ENCODE measurements at places on chromosomes 7 and 10.
A peak's percentile ranks its signal among the peaks of the same experiment; 100 is the strongest.

DNA sequence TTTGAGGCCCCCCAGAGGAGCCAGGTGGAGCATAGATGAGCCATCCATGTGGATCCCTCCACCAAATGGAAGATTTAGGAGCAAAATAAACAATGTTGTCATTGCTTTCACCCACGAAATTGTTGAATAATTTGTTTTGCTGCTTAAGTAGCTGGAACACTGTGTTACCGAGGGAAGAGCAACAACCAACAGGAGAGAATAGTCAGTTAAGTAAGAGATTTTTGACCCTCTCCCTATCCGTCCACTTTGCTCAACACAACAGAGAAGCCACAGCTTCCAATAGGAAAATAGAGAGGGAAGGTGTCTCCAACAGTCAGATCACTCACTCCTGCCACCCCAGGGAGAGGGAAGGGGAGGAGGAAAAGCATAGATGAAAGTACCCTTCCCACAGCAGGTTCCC is 3.9 kb upstream of the ZKSCAN1 start:
- no peak for DNase-seq

DNA sequence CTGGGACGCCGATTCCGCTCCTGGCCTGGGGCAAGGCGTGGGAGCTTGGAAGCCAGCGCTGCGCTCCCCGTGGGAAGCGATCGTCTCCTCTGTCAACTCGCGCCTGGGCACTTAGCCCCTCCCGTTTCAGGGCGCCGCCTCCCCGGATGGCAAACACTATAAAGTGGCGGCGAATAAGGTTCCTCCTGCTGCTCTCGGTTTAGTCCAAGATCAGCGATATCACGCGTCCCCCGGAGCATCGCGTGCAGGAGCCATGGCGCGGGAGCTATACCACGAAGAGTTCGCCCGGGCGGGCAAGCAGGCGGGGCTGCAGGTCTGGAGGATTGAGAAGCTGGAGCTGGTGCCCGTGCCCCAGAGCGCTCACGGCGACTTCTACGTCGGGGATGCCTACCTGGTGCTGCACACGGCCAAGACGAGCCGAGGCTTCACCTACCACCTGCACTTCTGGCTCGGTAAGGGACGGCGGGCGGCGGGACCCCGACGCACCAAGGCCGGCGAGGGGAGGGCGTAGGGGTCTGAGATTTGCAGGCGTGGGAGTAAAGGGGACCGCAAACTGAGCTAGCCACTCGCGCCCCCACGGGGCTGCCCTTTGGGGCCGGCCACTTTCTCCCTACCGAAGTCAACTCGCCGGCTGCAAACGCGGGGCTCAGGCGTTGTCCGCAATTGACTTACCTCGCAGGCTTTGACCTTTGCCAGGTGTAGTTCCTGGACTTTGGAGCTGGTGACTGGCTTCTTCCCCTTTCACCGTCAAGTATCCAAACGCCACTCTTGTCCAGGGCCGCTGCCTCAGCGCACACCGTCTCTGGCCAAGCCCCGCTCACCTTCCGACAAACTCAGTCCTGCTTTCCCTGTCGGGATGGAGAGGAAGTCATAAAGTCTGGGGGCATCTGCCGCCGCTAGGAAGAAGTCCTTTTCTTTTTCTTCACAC is at the start of gene SCIN:
TSS of gene SCIN (plus strand) at position 187 of the 928 bp plus-strand sequence. CDS start at position 254, 67 bp downstream.
- no peak for DNase-seq

GRCh38 chr7:16816824-16817223 is 12.0 kb upstream of the AGR2 start:
- DNase-seq: no peak

- no peak for DNase-seq
Observed at GRCh38 chr10:30527623-30528428, 93.8 kb downstream of the MAP3K8 start.

- DNase-seq: no peak
Observed at GRCh38 chr7:134477954-134478353, 19.1 kb upstream of the AKR1B1 start.

DNA sequence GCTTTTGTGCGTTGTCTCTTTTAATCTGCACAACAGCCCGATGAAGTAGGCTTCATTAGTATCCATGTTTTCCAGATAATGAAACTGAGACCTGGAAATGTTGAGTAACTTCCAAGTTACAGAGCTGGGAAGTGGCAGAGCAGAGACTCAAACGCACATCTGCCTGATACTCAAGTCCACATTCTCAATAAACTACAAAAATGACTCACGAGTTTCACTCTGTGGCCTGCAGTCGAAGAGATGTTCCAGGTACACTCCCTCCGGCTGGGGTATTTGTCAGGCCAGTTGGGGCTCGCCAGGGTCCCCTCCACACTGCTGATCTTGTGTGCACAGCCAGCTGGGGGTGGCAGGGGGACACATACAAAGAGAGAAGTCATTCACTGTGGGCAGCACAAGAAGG is 17.7 kb upstream of the OPALIN start:
- DNase-seq: no peak

- no peak for DNase-seq
Observed at GRCh38 chr10:100021322-100021721, 11.6 kb upstream of the DNMBP start.

- no peak for DNase-seq
Observed at GRCh38 chr7:96135241-96135640, 186.7 kb downstream of the SLC25A13 start.

DNA sequence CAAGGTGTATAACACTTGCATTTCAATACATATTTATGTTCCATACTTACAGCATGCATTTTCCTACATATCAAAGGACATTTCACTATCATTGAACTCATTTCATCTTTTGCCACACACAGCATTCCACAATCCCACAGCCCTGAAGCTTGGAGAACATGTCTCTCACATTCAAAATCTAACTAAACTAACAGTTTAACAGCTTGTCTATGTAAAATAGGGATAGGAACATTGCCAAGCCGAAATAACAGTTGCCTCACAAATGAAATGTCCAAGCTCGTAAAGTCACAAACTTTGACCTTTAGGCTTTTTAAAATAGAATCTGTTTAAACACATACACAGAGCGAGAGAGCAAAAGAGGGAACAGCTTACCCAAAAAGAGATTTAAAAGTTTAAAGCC is 65.3 kb downstream of the HGF start:
- no peak for DNase-seq

DNA sequence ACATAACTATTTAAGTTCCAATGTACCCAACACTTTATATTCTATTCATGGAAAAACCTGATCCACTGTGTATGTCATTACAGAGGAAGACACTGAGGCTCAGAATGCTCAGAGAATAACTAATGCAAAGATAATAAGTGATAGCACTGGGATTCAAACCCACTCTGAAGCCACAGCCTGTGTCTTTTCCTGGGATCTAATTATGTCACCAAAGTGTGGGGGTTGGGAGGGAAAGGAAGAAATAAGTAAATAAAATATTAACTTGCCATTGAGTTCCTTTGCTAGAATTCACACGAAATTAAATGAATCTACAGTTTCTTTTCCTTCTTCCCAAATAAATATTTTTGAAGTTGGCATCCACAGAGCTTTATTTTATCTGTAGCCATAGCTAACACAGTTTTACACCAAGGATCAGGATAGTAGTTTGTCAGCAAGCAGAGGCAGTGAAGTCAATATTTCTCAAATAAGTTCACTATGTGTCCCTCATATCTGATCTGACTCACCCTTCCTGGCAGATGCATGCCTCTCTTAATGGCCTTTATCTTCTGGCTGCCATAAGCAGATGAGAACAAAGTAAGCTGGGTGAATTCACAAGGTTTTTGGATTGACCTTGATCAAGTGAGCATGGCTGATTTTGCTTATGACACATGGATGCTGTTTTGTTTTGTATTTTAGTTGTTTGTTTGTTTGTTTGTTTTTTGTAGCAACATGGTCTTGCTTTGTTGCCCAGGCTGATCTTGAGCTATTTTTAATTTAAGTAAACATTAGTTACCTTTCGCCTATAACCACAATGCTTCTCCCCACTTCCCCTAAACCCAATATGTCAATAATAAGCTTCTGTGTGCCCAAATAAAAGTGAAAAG is 6.3 kb downstream of the RAPGEF5 start:
- no peak for DNase-seq

DNA sequence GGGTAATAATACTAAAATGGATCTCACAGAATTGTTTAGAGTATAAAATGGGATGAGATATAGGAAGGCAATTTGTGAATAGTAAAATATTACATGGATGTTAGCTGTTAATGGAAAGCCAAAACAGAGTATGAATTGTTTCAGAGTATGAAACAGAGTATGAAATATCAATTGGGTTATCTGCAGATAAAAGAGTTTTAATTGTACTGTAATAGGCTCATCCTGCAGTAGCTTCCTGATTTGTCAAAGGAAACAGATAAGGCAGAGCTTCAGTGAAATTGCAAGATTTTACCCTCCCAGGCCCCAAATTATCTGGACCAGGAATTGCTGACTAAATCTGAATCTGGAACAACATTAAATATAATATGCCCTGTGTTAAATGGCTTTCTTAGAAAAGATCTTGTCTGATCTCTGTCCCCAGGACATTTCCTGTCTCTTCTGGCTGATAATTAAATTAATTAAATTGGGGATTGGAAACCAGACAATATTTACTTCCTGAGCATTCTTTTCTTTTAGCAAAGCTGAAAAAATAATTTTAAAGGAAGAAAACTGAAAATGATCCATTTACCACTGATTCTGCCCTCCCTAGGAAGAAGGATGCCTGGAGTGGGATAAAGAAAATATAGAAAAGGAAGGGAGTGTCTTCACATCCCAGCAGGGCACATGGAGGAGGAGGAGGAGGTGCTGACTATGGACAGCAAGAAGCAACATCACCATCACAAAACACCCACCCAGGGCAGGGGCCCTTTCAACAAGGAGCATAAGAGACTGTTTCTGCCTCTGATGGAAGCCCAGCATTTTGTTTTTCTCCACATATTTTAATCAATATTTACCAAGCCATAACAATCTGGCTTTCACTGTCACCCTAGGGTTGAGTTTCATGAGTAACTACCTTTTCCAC is 18.5 kb downstream of the PTN start:
- no peak for DNase-seq

- no peak for DNase-seq
Observed at GRCh38 chr7:36928311-36928710, 204.0 kb upstream of the AOAH start.

DNA sequence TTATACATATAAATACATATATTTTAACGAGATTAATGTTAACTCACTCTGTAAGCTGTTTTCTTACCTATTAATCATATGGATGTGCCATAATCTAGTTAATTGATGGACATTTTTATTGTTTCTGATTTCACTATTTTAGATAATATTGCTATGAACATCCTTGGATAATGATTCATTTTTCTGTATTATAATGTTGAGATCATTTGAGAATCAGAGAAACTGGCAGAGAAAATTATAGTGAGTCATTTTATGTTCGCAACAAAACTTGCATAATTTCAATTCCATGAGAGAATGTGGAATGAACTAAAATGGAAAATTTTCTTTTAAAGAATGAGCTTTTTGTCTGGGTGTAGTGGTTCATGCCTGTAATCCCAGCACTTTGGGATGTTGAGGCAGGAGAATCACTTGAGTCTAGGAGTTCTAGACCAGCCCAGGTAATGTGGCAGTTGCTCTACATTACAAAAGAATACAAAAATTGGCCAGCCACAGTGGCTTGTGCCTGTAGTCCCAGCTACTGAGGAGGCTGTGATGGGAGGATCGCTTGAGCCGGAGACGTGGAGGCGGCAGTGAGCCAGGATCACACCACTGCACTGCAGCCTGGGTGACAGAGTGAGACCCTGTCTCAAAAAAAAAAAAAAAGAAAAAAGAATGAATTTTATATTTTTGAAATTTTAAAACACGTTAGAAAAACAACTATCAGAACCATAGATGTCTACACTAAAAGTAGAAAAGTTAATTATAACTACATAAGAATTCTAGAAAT is 40.5 kb downstream of the PAPSS2 start:
- no peak for DNase-seq

DNA sequence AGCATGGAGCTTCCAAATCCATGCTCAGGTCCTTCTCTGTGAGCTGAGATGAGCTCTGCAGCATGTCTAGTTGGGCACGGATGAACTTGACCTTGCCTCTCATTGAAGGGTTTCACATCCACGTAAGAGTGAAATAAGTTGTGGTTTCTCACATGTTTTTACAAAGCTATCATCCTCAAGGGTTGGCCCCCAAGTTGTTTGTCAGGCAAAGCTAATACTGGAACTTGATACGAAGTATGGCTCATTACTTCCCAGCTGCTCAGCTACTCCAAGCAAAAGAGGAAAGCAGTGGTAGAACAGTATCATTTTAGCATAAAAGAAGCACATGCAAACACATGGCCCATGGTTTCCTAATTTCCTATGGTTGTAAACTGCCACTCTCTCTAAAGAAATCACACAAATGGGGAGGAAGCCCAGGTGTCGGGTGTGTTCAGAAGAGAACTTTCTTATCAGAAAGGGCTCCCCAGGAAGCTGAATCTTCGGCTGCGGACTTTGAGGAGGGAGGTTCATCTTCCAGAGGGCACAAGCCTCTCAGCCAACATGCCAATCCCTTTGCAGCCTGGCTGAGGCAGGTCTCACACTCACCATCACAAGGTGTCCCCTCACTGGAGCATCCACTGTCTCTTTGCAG is 45.3 kb downstream of the PDLIM1 start:
- DNase-seq: no peak

GRCh38 chr10:82889728-82890127 is 1014.7 kb downstream of the NRG3 start:
- DNase-seq: no peak

- peak; percentile 36 for DNase-seq
Observed at GRCh38 chr10:69316313-69317059, 38.2 kb downstream of the HK1 start.

- peak; percentile 67 for DNase-seq
Observed at GRCh38 chr10:49089557-49090188, 25.6 kb downstream of the VSTM4 start.

GRCh38 chr7:113000316-113001020 is 86.2 kb downstream of the GPR85 start:
- DNase-seq: no peak
